ENCODE measurements at places on chromosomes 12 and 14.
A peak's percentile ranks its signal among the peaks of the same experiment; 100 is the strongest.

DNA sequence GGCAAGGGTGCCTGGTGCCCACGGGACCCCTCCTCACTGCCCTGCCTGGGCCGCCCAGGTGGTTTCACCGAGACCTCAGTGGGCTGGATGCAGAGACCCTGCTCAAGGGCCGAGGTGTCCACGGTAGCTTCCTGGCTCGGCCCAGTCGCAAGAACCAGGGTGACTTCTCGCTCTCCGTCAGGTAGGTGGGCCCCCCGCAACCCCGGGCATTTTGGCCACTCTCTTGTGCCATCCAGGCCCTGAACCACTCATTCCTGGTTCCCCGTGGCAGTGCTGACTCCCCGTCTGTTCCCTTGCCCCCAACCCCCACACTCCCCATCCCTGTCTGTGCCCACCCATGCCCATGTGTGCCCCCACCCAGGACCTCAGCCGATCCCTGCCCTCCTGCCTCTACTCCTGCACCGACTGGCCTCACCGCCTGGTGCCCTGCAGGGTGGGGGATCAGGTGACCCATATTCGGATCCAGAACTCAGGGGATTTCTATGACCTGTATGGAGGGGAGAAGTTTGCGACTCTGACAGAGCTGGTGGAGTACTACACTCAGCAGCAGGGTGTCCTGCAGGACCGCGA, 480 bp downstream of the PTPN6 start:
- DNase-seq: no peak

DNA sequence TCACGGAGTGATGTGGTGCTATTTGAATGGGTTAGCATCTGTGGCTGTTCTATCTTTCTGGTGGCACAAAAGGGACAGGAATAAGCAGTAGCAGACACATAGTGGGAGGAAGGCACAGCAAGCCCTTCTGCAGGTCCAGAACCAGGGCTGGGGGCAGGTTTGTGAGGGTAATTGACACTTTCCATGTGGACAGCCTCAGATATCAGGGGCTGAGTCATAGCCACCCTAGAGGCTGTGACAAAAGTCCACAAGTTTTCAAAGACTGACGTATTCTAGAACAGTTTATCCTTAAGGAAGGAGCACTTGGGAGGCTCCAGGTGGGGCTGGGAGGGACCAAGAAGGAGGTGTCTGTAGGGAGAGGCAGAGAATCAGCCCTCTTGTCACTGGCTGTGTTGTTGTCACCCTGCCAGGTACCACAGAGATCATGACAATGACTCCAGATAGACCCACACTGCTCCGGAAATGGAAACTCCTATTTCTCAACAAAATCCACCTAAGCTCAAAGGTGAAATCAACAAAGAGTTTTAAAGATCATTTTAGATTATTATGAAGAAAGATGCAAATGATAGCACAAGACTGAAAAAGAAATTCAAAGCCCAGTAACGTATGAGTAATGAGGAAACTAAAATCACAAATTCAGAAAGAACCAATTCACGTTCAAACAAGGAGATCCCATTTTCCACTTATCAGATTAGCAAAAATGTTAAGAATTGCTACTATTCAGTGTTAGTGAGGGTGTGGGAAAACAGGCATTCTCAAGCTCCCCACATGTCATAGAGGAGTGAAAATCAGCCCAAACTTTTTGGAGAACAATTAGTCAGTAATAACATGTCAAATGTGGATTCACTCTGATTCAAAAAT, 48.3 kb downstream of the NFKBIA start:
- DNase-seq: peak; percentile 33

DNA sequence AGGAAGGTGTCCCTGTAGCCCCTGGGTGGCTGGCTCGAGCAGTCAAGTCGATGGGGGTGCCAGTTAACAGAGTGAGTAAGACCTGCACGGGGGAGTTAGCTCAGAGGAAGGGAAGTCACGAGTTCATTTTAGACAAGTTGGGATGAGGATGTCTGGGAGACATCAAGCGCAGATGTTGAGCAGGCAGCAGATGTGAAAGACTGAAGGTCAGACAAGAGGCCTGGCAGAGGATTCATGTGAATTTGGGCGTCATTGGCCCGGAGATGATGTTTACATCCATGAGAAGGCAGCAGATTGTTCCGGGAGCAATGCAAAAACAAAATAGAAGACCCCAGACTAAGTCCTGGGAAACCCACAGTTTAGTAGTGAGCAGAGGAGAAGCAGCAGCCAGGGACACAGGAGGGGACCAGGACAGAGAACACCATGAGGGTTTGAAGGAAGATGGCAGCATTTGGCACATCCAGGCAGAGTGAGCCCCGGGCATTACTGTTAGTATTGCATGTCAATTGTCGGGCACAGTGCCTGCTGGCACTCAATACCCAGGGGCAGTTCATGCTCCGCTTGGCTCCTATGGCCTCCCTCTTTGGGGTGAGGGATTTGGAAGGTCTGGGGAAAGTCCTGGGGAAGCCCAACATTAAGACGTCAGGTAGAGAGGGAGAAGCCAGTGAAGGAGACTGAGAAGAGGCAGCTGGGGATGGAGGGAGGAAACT, 15.1 kb downstream of the LTBP2 start:
- no peak for DNase-seq

GRCh38 chr14:71142375-71143038, 235.2 kb downstream of the PCNX1 start:
- no peak for DNase-seq

GRCh38 chr14:54329082-54329695, 67.6 kb upstream of the CDKN3 start:
- DNase-seq: no peak

DNA sequence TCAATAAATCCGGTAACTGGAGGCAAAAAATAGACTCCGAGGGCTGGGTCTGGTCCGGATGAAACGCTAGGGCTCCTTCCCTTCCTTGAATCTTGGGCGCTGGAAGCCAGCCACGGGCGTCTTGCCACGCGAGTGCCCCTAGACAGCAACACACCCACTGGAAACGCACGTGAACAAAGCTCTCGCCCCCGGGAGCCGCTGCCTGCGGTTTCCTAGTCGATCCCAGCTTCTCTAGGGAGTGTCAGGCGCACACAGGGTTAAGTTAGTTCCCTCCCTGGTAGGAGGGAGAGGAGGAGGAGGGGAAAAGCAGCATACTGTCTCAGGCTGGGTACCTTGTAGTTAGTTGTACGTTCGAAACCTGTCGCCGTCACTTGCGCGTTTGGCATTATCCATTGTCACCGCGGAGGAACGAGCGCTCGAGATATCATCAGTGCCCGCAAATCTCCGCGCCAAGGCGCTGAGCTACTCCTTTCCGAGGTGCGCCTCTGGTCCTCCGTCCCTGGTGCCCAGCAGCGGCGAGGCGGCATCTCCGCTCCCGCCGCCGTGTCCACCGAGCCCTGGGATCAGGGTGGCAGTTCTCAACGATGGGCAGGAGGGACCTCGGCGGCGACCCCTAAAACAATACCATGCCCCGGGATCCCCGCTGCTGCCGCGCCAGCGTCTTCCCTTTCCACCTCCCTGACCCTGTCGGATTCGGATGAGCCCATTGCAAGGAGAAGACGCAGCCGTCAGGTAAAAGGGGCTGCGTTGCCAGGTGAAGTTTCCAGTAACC, at the start of gene FLRT2:
TSS of gene FLRT2 (plus strand) at position 342 of the 772 bp plus-strand sequence. CDS start 91,371 bp downstream, outside the sequence.
- DNase-seq: no peak

- DNase-seq: no peak
Measured at GRCh38 chr12:11855983-11856374, 206.5 kb downstream of the ETV6 start.

DNA sequence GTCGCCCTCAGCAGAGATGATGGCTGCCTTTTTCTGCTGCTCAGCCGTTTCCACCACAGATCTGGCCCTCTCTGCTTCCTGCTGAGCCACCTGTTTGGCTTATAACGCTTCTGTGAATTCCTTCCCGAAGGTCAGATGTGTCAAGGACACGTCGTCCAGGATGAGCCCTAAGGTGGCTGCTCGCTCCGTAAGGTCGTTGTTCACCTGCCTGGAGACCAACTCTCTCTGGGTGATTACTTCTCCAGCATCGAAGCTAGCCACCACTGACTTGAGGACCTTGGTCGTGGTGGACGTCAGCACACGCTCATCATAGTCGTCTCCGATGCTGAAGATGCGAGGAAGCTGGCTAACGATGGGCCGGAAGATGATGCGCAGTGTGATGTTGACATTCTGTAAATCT, 11.7 kb upstream of the ASB8 start:
- DNase-seq: no peak

DNA sequence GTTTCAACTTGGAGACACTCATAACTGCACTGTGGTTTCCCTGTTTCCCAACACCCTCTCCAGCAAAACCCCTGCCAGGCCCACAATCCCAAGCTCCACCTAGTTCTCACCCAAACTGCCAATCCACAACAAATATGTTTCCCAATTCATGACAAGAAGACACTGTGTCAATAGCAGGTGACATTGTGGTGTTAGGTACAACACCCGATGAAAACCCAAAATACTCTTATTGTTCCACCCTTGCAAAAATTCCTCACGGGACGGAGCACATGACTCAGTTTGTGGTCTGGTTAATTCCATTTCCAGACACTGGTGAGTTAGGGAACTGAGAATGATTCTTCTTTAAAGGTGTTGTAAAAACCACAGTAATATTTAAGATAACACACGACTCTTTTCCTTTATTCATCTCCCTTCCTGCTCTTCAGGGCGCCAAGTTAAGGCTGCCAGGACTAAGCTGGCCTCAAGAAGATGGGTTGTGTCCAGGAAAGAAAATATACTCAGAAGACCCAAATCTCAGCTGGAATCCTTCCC, 735.5 kb downstream of the MED13L start:
- no peak for DNase-seq

- DNase-seq: peak; percentile 10
Measured at GRCh38 chr14:64293976-64294671, at the start of gene ESR2. TSS of gene ESR2 (minus strand) at chr14:64294371. CDS start at chr14:64282985, 11,386 bp downstream.

GRCh38 chr12:102093319-102093718, 26.6 kb downstream of the NUP37 start:
- DNase-seq: no peak
